ENCODE measurements at places on chromosomes 4 and X.

DNA sequence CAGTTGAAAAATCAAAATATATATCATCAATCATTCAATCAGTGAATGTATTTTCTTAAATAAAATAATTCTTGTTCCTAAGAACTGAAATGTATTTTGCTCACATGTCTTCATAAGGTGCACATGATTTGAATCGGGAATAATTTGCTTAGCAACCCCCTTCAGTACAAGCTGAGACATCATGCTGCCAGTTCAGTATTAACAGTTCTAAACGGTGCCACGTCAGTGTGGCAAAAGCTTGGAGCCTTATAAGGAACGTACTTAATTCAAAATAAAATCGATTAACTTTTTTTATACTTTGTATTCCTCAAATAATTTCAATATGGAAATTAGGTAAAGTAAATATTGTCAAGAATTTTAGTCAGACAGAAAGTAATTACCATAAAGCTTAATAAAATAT lies 287.9 kb downstream of the CCSER1 start:
- DNase-seq = no peak

DNA sequence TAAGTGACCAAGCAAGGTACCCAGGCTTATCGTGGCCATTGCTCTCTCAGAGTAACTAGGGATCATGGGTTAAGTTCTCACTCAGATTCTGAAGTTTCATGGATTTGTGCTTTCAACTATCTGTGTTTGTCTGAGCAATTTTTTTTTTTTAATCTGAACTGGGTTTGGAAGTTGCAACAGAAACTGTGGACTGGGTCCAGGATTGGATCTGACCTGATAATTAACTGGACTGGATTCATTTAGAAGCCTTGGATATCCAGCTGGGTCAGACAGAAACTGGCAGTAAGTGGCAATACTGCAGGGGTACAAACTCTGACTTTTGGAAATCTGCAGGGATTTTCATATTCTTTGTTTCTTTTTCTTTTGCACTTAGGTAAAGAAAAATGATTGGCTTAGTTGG lies 38.7 kb upstream of the FGF2 start:
- no peak for DNase-seq

DNA sequence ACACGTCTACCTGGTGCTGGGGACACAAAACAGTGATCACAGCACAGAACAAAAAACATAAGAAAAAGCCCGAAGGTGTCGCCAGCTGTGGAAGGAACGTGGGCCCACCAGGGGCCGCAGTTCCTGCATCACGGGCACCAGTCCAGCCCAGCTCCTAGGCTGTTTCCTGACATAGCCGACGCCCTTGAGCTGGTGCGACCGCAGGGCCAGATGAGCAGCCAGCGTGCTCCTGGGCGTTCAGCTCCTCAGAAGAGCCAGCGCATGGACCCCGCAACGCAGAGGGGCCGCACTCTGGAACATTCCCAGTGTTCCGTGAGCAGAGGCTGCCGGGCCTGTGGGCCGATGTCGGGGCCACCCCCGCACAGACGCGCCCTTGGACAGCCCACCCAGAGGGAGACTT lies 44.1 kb downstream of the GAK start:
- DNase-seq = no peak

- DNase-seq = peak; percentile 40
These were observed 61.4 kb downstream of the WFS1 start for GRCh38 chr4:6331018-6331417.

- no peak for DNase-seq
These were observed 17.9 kb downstream of the PRKX start for GRCh38 chrX:3695536-3695935.

DNA sequence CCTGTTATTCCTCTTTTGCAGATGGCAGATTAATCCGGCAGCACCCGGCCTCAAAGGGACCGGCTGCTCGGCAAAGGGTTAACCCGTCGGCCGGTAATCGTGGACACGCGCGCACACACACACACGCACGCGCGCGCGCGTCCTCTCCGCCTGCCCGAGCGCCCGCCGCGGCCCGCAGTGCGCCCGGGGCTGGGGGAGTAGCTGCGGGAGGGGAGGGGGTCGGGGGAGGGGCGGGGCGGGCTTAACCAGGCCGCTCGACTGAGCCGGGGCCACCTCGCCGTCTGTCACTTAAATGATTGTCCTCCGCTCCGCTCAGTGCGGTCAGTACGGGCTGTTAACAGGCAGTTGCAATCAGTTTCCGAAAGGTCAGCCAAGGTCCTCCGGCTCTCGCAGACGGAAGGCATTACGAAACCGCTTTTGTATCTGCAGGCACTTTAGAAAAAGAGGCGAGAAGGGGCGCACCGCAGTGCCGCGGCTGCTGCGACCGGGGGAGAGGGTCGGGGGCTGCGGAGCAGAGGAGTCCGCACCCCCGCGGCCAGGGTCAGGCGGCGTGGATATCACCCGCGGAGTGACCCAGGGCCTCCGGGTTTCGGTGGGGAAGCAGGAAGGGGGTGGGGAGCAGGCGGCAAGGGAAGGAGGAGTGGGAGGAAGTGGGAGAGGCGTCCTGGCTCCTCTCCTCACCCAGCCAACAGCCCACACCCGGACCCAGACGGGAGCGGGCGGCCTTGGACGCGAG lies 57.3 kb upstream of the BCOR start:
- DNase-seq = peak; percentile 69

GRCh38 chrX:20442597-20442996 lies 175.9 kb upstream of the RPS6KA3 start:
- DNase-seq = peak; percentile 74

- DNase-seq = no peak
These were observed 24.3 kb downstream of the CXCL13 start for GRCh38 chr4:77629885-77630284.

DNA sequence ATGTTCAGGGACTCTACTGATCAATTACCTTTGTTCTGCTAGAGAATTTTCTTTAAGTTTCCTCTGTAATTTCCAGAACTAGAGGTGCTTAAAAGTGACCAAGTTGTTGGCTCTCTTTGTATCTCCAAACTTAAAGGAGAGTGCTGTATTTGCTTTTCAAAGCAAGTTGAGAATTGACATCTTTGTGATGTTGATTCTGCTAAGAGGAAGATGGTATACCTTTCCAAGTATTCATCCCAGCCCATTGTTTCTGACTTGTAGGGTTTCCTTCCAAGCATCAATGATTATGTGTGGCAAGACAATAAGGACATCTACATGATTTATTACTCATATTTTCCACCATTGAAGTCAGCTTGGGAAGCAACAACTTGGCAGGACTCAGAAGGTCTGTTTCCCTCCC lies 190.6 kb downstream of the GC start:
- no peak for DNase-seq

- no peak for DNase-seq
These were observed 257.0 kb upstream of the LDB2 start for GRCh38 chr4:17155486-17155885.

DNA sequence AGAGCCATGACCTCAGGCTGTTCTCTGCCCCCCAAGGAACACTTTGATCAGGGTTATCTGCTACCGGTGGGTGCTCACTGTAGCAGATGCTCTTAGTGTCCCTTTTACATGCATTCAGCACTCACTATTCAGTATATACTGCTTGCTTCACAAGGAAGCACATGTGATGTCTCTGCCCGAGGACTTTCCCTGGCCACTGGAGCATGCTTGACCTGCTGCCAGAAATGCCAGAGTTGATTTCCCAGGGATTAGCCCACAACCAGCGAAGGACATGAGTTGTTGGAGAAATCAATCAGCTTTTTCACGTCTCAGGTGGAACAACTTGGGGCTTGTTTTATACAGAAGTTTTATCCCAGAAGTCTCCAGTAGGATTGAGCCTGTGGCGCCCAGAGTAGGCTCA lies 51.2 kb upstream of the RPS6KA3 start:
- no peak for DNase-seq

DNA sequence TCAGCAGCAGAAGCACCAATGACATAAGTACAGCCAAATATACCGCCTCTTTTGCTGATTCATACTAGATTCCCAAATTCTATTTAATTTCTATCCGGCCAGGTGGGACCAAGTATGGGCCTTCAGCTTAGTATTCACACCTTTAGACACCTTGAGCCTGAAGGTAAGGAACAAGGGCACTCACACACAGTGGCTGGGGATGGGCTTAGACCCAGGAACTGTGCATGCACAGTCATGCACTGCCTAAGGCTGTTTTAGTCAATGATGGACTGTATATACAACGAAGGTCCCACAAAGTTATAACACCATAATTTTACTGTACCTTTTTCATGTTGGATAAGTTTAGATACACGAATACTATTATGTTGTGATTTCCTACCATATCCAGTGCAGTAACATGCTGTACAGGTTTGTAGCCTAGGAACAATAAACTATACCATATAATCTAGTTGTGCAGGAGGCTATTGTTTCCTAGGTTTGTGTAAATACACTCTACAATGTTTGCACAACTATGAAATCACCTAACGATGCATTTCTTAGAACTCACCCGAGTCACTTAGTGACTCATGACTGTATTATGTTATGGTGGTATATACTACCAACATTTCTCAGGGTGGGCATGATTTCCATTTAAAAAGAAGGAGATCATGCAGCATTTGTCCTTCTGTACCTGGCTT lies 9.7 kb upstream of the CLNK start:
- DNase-seq = no peak

GRCh38 chrX:132270699-132271098 lies 51.5 kb upstream of the RAP2C start:
- DNase-seq = no peak

GRCh38 chr4:107712236-107712635 lies 7.8 kb downstream of the PAPSS1 start:
- DNase-seq = no peak

GRCh38 chrX:118367338-118367737 lies 21.4 kb downstream of the WDR44 start:
- DNase-seq = no peak

GRCh38 chr4:73577371-73577770 lies 42.9 kb downstream of the RASSF6 start:
- DNase-seq = no peak

GRCh38 chrX:74493806-74494205 lies 72.5 kb downstream of the SLC16A2 start:
- no peak for DNase-seq

- DNase-seq = no peak
These were observed 23.8 kb downstream of the SMIM20 start for GRCh38 chr4:25937801-25938200.

DNA sequence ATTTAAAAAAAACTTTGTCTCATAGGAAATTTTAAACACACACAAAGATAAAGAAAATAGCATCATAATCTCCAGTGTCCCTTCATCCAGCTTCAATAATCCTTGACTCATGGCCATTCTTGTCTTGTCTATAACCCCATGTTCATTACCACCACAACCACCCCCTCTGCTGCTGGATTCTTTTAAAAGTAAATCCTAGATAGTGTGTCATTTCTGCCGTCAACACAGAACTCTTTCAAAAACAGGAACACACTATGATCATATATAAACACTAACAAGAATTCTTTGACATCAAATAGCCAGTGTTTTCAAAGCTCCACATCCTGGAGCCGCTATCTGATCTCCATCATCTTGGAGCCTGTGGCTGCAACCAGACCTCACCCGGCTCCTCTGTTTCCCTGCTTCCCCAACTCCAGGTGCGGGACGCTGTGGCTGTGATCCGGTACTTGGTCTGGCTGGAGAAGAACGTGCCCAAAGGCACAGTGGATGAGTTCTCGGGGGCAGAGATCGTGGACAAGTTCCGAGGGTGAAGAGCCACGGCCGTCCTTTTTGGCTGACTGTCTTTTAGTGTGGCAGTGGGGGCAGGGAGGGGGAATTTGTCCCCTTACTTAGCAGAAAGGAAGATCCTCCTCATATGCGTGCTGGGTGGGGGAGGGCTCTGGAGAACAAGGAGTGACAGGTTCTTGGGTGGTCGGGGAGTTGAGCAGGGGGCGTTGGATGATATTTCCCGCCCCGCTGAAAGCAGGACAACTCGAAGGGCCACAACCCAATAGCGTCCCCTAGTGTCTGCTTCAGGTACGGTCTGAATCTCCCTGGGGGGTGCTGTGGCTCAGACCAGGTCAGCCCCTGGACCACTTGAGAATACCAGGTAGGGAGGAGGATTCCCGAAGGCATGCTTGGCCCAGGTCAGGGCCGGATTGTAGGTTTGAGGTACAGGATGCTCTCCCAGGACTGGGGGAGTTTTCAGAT lies 15.6 kb downstream of the XPNPEP2 start:
- no peak for DNase-seq

DNA sequence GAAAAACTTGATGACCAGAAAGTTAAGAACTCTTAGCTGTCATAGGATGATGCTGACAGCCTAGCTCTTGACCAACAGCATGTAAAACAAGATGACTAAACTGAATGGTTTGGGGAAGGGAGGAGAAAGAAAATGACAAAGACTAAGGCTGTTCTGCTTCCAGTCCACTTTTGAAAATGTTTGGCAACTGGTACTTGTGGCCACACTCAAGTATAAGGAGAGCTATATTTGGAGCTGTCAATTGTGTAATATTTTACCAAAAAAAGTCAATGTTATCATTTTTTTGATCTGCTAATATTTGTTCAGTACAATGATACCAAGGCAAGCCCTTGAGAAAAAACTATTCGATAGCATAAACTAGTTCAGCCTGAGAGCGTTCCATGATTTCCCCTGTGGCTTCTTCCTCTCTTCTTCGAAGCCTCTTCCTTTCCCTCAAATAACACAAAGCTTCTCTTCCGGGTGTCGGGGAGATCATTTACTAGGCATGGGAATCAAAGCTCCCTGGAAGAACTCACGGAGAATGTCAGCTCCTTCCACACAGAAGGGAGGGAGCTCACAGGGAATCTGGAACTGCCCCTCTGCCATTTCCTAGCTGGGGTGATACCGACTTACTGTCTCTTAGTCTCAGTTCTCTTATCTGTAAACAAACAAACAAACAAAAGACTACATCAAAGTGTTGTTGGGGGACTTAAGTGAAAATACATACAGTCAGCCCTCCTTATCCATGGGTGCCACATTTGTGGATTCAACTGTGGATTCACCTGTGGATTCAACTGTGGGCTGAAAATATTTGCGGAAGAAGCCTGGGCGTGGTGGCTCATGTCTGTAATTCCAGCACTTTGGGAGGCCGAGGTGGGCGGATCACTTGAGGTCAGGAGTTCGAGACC lies 82.6 kb downstream of the SCD5 start:
- DNase-seq = no peak

DNA sequence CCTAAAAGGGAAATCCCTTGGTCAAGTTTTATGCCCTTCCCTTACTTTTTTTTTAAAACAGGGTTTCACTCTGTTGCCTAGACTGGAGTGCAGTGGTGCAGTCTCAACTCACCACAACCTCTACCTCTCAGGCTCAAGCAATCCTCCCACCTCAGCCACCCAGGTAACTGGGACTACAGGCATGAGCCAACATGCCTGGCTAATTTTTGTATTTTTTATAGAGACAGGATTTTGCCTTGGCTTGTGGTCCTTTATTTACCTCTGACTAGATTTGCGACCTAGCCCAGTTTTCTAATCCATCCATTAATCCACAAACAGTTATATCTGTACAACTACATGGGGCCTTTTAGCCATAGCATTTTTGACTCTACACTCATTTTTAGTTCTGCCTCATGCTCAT lies 23.7 kb downstream of the CDS1 start:
- DNase-seq = no peak

All from hematopoietic multipotent progenitor cell treated with erythropoietin and hydrocortisone succinate and interleukin-3 and kit ligand, for 8 days (in vitro differentiated cells).